ENCODE measurements at places on chromosomes 7 and 10. TPM values are rescaled to one million over a fixed set of nuclear protein-coding genes. Genes with fewer than 3 reads are reported as not detected.

GRCh38 chr7:142554560-142555532, 194.4 kb upstream of the PRSS1 start:
- no peaks in the 10 kb centered on the region for H3K27me3 ChIP-seq
- H3K4me1 ChIP-seq: no peaks in the 10 kb centered on the region
- H3K36me3 ChIP-seq: no peaks in the 10 kb centered on the region
- no peak overlapping the region for H3K27ac ChIP-seq
- DNase-seq: no peak

- H3K27me3 ChIP-seq: no peaks in the 10 kb centered on the region
- H3K4me1 ChIP-seq: no peaks in the 10 kb centered on the region
- no peak overlapping the region for H3K4me3 ChIP-seq
- H3K36me3 ChIP-seq: no peaks in the 10 kb centered on the region
- DNase-seq: no peak
- no peak overlapping the region for H3K27ac ChIP-seq
Measured at GRCh38 chr10:132096223-132096622, 30.5 kb downstream of the JAKMIP3 start.

Gene ADAM8
- 2.6 TPM for total RNA-seq

Gene CLRN3
- total RNA-seq: not detected

DNA sequence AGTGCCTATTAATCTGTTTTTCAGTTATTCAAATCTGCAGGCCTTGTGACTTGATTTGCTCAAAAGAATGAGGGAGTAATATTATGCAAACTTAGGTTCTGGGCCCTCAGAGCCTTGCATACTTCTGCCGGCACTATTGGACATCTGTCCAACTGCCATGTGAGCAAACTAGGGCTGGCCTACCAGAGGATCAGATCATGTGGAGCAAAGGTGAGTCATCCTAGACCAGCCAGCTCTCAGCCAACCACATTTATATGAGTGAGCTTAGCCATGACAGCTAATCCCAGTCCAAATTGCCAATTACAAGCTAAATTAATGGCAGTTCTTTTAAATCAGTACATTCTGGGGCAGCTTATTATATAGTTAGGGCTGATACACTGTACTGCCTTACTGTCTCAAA, 69.6 kb downstream of the SDHAF3 start:
- H3K27me3 ChIP-seq: no peaks in the 10 kb centered on the region
- H3K36me3 ChIP-seq: no peaks in the 10 kb centered on the region
- H3K4me3 ChIP-seq: no peak overlapping the region

Gene NKX2-3
- not detected for total RNA-seq

- no peaks in the 10 kb centered on the region for H3K4me1 ChIP-seq
- no peak overlapping the region for H3K4me3 ChIP-seq
- peaks cover 21% of the 10 kb centered on the region for H3K36me3 ChIP-seq
- H3K27me3 ChIP-seq: no peaks in the 10 kb centered on the region
- peak overlapping the region; percentile 33 for H3K27ac ChIP-seq
Measured at GRCh38 chr7:21912305-21912704, 33.4 kb downstream of the CDCA7L start.

Gene RHOBTB1
- total RNA-seq: 19.6 TPM

DNA sequence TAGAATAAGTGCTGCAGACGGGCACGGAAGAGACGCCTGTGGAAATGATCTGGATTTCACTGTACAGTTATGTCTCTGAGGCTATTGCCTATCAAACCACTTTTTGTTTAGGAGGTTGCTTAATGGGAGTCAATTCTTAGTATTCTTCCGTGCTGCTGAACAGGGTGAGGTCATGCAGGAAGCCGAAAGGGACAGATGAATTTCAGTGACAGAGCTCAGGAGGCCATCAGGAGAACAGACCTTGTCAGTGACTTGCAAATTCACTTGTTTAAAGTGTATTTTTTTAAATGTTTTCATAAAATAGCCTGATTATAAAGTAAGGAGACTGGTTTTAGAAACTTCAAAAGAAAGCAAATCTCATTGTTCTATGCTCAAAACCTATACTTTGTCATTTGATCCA, 58.9 kb downstream of the XRCC2 start:
- H3K27ac ChIP-seq: no peak overlapping the region
- no peaks in the 10 kb centered on the region for H3K27me3 ChIP-seq
- H3K4me3 ChIP-seq: no peak overlapping the region
- H3K36me3 ChIP-seq: no peaks in the 10 kb centered on the region

- peaks cover 7% of the 10 kb centered on the region for H3K4me1 ChIP-seq
- DNase-seq: peak; percentile 25
- H3K27ac ChIP-seq: no peak overlapping the region
- H3K4me3 ChIP-seq: no peak overlapping the region
- H3K27me3 ChIP-seq: no peaks in the 10 kb centered on the region
- H3K36me3 ChIP-seq: peaks cover 4% of the 10 kb centered on the region
Measured at GRCh38 chr7:74044366-74045350, 16.7 kb downstream of the ELN start.

GRCh38 chr7:87220734-87221215, 1.2 kb upstream of the TMEM243 start:
- H3K36me3 ChIP-seq: no peaks in the 10 kb centered on the region
- H3K27me3 ChIP-seq: no peaks in the 10 kb centered on the region
- no peak overlapping the region for H3K27ac ChIP-seq
- H3K4me1 ChIP-seq: no peaks in the 10 kb centered on the region
- DNase-seq: no peak
- H3K4me3 ChIP-seq: peak overlapping the region; percentile 81

Gene HPSE2
- 0.17 TPM for total RNA-seq

- H3K4me1 ChIP-seq: no peaks in the 10 kb centered on the region
- no peak for DNase-seq
- H3K27ac ChIP-seq: no peak overlapping the region
- H3K36me3 ChIP-seq: no peaks in the 10 kb centered on the region
Measured at GRCh38 chr7:101567230-101567629, 61.9 kb downstream of the MYL10 start.

DNA sequence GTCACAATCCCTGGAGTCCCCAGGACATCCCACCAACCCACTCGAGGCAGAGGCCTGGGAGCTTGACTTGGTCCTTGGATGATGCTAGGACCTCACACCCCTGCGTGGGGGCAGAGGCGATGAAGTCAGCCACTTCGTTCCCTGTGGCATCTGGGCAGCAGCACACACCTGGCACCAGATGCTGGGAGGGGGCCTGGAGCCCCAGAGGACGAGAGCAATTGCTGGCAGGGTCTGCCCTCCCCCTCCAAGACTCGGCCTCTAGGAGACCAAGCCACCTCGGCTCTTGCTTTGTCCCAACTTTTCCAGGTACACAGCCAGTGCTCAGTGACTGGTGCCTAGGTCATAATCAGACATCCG, 39.1 kb downstream of the DPYSL4 start:
- DNase-seq: no peak
- no peak overlapping the region for H3K4me3 ChIP-seq
- H3K36me3 ChIP-seq: no peaks in the 10 kb centered on the region
- H3K27me3 ChIP-seq: no peaks in the 10 kb centered on the region

DNA sequence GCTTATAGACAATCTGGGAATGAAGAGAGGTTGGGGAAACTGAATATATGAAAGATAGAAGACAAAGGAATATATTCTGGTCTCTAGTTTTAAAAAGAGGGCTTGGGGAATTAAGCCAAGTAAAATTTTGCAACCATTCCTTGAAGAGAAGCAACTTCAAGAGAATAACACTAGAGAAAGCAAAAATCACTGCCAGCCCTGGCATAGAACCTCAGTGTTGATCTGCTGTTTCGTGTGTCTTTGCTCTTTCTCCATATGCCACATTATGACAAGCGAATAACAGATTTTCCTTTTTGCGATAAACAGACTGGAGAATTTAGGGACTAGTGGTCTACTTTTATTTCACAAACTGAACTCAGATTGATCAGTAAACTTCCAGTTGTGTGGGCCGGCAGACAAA, 132.7 kb downstream of the XPNPEP1 start:
- H3K4me1 ChIP-seq: no peaks in the 10 kb centered on the region
- H3K36me3 ChIP-seq: no peaks in the 10 kb centered on the region
- no peak overlapping the region for H3K27ac ChIP-seq
- no peak for DNase-seq
- no peaks in the 10 kb centered on the region for H3K27me3 ChIP-seq

DNA sequence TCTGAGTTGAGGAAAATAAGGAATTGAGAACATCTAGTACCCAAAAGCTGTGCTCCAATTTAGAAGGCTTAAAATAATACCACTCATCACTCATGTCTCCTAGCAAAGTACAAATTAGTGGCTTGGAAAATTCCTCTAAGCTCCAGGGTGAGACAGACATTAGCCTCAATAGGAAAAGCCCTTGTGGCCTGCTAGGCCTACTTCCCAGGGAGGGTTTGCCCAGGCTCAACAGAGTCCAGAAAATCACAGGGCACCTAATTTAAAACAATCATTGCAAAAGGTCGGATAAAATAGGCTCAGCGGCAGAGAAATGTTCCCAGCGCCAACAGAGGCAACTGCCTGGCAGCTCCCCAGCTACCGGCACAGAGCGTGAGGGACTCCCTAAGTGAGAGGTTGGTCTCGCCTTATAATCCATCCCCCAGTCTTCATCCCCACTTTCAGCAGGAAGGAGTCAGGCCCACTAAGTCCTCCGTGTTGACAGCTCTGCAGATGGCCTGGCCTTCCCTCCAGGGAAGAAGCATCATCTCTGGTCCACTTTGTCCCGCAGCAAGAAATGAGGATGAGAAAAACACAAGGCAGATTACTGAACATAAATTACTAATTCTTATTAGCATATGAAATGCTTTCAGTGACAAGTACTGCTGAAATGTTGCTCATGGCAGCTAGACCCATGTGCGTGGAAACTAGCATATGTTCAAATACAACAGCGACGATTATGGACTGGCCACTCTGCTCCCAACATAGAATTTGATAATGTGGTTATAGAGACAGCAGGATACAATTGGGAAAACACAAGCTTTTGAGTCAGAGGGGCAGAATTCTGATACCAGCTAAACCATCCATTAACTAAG, 1177.7 kb upstream of the AUTS2 start:
- no peak for DNase-seq
- no peaks in the 10 kb centered on the region for H3K4me1 ChIP-seq
- no peaks in the 10 kb centered on the region for H3K36me3 ChIP-seq
- H3K27ac ChIP-seq: no peak overlapping the region
- no peaks in the 10 kb centered on the region for H3K27me3 ChIP-seq

DNA sequence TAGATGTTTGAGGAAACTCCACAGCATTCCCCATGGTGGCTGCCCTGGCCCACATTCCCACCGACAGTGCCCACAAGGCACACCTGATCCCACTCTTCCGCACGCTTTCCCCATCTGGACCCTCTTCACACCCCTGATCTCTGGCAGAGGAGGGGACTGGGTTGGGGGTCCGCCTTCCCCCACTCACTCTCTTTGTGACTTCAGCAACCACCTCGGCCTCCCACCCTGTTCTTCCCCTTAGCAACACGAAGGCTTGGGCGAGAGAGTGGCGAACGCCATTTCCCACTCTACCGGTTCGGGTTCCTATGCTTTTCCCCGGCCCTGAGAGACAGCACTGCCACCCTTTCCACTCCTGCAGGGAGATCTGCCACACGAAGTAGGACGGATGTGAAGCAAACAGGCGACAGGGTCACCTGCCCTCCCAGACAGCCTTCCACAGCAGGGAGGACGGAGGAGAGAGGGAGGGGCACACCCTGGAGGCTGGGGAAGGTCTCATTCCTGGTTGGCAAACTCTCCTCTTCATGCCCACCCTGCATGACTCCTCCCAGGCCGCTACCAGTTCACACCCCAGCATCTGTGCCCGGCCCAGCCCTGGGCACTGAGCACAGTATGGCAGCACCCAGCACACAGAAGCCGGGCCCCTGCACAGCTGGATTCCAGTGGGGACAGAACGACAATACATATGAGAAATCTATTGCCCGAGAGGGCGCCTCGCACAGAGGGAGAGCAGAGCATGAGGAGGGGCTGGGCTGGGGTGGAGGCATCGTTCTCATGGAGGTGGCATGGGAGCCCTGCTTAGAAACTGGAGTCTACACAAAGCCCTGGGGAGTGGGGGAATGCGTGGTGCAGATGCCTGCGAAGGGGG, 93.5 kb downstream of the PAXIP1 start:
- peaks cover 3% of the 10 kb centered on the region for H3K27me3 ChIP-seq
- H3K27ac ChIP-seq: no peak overlapping the region
- H3K36me3 ChIP-seq: no peaks in the 10 kb centered on the region
- DNase-seq: no peak

Gene IL2RA
- total RNA-seq: 1.7 TPM

- DNase-seq: no peak
- no peak overlapping the region for H3K27ac ChIP-seq
- no peaks in the 10 kb centered on the region for H3K27me3 ChIP-seq
Measured at GRCh38 chr7:69277366-69277765, 320.9 kb upstream of the AUTS2 start.

DNA sequence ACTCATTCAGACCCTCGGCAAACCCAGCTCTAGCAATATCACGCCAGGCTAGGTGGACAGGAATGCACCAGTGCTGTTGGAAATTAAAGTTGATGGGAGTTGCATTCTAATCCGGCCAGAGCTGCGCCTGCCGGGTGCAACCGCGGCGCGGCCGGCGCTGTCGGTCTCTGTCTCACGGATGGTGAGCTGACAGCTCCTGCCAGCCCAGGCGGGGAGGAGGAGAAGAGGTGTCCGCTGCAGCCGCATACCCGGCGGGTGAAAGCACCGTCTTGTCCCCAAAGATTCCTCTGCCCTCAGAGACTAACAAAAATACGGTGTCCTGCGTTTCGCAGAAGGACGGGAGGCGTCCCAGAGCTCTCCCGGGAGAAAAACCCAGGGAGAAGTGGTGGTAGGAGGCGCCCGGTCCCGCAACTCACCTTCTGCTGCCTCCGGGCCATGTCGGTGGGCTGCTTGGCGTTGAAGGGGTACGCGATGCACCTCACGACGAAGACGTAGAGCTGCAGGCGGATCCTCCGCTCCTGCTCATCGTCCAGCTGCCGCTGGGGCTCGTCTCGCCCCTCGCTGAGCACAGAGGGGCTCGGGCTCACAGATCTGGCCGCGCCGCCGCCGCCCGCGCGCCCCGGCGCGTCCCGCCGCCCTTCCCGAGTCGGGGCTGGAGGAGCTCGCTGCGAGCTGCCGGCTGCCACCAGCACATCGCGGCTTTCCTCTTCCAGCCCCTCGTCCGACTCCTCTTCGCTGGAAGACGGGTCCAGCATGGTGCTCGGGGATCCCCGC, 490 bp downstream of the CADPS2 start:
- DNase-seq: peak; percentile 57
- H3K4me1 ChIP-seq: peaks cover 35% of the 10 kb centered on the region
- no peaks in the 10 kb centered on the region for H3K27me3 ChIP-seq
- H3K4me3 ChIP-seq: peak overlapping the region; percentile 66

GRCh38 chr10:49300140-49300974, 1.4 kb downstream of the C10orf71 start:
- no peaks in the 10 kb centered on the region for H3K27me3 ChIP-seq
- no peaks in the 10 kb centered on the region for H3K4me1 ChIP-seq
- no peaks in the 10 kb centered on the region for H3K36me3 ChIP-seq

- H3K27ac ChIP-seq: no peak overlapping the region
- no peak overlapping the region for H3K4me3 ChIP-seq
- H3K27me3 ChIP-seq: no peaks in the 10 kb centered on the region
Measured at GRCh38 chr7:77665161-77665560, 31.1 kb upstream of the RSBN1L start.

All from heart left ventricle (tissue), 16 donors.